ENCODE measurements at places on chromosomes 5 and 9. TPM values are rescaled to one million over a fixed set of nuclear protein-coding genes. Genes with fewer than 3 reads are reported as not detected.

DNA sequence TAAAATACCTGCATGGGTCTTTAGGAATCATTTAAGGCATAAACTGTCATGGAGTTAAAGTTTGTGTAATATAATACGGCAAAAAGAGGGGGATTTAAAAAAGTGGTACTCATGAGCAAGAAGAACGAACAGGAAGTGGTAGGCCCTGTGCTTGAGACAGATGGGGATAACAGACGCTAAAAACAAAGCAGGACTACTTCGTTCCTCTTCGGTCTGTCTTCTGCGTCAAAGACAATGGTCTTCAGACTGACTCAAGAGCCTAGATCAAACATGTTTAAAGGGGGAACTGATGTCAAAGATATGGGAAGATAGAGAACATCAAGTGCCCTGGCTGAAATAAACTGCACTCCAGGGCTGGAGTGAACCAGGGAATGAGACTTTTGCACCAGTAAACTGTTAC lies 59.8 kb upstream of the RFX3 start:
- H3K27me3 ChIP-seq: no peaks in the 10 kb centered on the region
- no peaks in the 10 kb centered on the region for H3K36me3 ChIP-seq
- no peak overlapping the region for H3K27ac ChIP-seq
- H3K4me3 ChIP-seq: no peak overlapping the region
- no peaks in the 10 kb centered on the region for H3K4me1 ChIP-seq

DNA sequence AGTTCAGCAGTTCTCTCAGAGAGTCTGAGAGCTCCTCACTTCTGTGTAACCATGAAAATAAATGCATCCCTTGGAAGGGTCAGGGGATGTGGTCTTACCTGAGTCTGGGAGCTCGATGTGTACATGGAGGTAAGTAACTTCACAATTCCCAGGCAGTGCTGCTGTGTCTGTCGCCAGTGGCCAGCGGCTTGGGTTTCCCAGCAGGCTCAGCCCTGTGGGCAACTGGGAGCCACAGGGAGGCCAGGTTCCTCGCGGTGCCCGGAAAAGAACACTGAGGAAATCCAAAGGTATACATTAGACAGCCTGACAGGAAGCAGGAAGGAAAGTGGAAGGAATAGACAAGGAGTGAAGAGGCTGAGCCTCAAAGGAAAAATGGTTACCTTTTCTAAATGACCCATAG lies 62.2 kb downstream of the OSTF1 start:
- no peaks in the 10 kb centered on the region for H3K4me1 ChIP-seq
- H3K27me3 ChIP-seq: no peaks in the 10 kb centered on the region

- no peaks in the 10 kb centered on the region for H3K36me3 ChIP-seq
- no peak overlapping the region for H3K27ac ChIP-seq
- H3K4me3 ChIP-seq: no peak overlapping the region
- H3K27me3 ChIP-seq: no peaks in the 10 kb centered on the region
Observed at GRCh38 chr9:69964446-69964845, 79.2 kb upstream of the MAMDC2 start.

DNA sequence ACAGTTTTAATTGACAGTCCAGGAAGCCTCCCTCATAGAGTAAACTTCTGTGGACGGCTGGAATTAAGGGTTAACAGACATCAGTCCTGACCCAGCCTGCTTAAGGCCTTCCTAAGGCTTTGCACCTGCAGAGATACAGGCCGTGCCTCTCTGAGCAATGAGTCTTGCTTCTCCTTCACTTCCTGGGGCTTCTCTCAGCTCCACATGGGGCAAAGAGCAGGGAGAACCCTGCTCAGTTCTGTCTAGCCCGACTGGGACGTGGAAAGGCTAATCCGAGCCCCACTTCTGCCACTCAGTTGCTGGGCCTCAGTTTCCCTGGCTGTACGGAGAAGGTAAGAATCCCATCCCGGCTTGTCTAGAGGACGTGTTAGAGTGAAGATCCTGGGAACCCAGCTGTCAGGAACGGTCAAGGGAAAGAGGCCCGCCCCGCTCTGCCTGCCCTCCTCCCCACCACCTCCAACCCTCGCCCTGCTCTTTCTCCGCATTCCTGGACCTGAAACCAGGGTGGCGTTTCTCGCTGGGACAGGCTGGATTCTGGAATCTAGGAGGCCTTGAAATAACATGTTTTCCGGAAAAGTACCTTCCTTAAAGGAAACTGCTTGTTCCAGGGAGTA lies 6.5 kb downstream of the SPAAR start:
- no peaks in the 10 kb centered on the region for H3K27me3 ChIP-seq
- H3K27ac ChIP-seq: peak overlapping the region; percentile 77
- DNase-seq: no peak

DNA sequence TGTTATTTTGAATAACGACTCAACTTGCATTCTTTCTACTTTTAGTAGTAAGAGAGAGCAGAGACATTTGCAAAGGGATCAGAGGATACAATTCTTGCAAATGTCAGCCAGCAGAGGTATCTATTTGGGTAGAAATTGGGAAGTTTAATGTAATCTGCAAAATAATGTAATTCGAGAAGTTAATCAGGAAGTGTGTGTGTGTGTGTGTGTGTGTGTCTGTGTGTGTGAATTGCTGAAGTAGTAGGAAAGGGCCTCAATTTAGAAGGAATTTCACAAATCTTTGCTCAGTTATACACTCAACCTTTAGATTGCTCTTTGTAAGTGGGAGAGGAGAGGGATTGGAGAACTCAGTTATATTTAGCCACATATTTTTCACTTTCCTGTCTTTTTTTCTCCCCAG lies 11.0 kb upstream of the IFNA1 start:
- no peak overlapping the region for H3K4me3 ChIP-seq
- no peaks in the 10 kb centered on the region for H3K36me3 ChIP-seq
- no peak for DNase-seq
- H3K4me1 ChIP-seq: no peaks in the 10 kb centered on the region
- H3K27me3 ChIP-seq: no peaks in the 10 kb centered on the region

DNA sequence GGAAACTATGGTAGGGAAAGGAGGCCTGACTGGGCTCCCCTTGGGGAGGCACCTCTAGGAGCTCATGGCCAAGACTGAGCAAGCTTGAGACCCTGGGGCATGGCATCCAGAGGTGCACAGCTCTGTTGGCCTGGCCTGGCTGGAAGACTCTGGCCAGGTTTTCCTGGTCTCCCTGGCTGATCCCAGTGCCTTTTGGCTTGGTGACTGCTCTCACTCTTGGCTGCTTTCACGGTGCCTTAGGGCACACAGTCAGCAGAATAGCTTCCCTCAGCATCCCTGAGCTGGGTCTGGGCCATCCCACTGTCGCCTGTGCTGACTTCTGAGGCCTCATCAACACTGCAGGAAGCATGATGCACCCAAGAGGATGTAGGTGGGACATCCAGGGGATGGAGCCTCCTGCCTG lies 13.4 kb upstream of the DELE1 start:
- H3K27ac ChIP-seq: no peak overlapping the region
- DNase-seq: no peak

DNA sequence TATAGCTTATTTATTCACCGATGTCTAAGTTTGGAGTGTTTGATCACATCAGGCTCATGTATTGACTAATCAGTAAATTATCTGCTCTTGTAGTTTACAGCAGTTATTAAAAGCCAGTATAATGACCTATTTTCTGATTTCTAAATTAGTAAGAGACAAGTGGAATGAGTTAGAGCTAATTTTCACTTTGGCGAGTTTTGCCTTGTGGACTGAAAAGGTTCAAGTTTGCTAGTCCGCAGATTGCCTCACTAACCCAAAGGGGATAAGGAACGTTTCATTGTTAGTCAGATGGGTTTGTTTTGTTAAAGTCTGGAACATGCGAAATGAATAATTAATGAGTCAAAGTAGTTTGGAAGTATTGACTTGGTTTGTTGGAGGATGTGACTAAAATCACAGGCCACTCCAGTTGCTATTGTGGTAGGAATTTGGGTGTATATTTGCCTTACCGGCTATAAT lies 40.1 kb downstream of the SMARCA2 start:
- no peaks in the 10 kb centered on the region for H3K4me1 ChIP-seq
- H3K4me3 ChIP-seq: no peak overlapping the region
- H3K36me3 ChIP-seq: no peaks in the 10 kb centered on the region
- no peak for DNase-seq
- H3K27ac ChIP-seq: no peak overlapping the region

DNA sequence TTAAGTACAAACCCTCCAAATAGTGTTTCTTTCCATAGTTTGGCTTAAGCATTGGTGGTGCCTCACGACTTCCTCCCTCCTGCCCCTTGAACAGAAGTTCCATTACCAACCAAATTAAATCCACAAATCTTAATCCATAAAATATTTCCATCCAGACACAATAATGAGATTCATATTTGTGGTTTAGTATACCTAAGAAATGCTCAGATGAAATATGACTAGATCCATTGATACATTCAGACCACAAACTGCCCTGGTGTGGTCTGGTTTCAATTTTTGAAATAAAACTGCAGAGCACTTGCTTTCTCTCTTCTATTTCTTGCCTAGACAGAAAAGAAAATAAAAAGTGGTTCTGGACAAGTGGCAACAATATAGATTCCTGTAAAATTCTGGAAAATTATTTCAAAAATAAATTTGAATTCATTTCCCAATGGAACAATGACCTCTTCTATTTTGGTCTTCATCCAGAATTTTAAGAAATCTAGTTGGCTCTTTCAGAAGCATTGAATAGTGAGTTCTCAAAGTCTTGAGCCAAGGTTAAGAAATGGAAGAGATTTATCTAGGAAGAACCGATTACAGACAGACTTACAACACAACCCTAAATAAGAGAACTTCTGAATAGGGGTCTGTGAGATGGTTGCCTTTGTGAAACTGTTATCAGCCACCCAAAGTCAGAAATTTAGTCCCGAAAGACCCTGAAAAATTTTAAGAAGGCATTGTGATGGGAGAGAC lies 14.0 kb downstream of the TNC start:
- no peaks in the 10 kb centered on the region for H3K27me3 ChIP-seq
- no peak overlapping the region for H3K4me3 ChIP-seq
- DNase-seq: no peak
- H3K27ac ChIP-seq: no peak overlapping the region

DNA sequence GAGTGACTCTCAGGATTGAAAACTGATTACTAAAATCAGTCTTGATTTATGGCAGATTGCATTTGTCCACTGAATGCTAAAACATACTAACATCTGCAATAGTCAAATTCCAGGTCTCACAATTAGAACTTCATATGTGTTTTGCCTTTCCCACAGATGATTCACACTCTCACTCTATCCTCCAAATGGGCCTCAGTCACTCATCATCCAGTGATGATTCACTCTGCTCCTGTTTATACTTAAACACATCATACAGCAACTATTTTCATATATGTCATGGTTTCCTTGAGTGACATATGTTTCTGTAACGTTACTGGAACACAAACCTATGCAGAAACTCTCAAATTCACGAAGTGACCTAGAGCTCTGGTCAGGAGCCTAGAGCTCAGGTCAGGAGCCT lies 512.9 kb downstream of the HINT1 start:
- no peaks in the 10 kb centered on the region for H3K36me3 ChIP-seq
- no peaks in the 10 kb centered on the region for H3K4me1 ChIP-seq
- no peak overlapping the region for H3K27ac ChIP-seq

DNA sequence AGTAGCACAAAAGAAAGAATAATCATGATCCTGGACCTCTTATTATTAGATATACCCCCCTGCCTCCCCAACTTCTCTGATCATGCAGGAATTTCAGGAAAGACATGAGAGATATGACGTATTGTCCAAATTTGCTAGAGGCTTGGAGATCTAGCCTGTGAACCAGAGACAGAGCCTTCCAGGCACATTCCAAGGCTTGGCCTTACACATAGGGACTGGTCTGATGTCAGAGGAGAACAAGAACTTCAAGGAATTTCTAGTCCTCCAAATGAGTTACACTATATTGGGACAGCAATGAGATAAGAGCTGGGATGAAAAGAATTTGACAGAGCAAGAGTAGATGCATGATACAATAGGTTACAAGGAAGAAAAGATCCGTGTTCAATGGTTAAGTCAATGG lies 67.0 kb downstream of the MCTP1 start:
- no peaks in the 10 kb centered on the region for H3K27me3 ChIP-seq
- H3K4me1 ChIP-seq: no peaks in the 10 kb centered on the region

DNA sequence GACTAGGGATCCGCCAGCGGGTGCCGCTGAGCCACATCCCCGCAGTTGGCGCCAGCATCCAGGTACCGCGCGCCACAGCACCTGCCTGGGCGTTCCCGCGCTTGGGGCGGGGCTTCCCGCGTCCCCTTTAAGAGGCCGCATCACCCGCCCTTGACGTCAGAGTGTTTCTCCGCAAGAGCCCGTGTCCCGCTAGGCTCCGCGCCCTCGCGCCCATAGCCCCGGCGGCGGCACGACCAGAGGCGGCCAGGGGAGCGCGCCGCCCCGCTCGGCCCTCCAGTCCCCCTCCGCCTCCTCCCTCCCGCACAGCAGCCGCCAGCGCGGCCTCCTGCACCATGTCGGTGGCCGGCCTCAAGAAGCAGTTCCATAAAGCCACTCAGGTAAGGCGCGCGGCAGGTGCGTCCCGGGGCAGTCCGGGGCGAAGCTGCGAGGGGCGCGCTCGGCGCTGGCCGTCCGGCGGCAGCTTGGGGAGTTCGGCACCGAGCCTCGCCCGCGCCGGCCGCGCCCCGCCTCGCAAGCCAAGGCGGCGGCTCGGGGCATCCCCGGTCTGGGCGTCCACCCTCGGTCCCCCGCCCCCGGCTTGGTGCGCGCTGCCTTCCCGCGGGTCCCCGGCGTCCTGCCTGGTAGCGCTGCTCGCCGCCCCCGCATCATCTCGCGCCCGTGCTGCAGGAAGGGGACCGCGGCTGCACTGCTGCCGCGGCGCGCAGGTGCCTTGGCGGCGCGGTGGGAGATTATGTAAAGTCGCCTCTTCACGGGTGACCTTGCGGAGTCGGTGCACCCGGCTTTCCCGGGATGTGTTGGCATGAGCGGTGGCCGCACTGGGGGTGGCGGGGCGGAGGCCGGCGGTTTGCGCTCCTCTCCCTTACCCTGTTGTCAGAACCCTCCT lies at the start of gene SH3GL2:
Gene SH3GL2, plus strand, starts transcription at position 156 of the 883 bp plus-strand sequence.
- H3K27ac ChIP-seq: no peak within 1 kb of the TSS
- peak; percentile 18 for DNase-seq
- no peaks in the 10 kb centered on the region for H3K36me3 ChIP-seq
- H3K27me3 ChIP-seq: peaks cover 9% of the 10 kb centered on the region
- no peaks in the 10 kb centered on the region for H3K4me1 ChIP-seq

- peak overlapping the region; percentile 17 for H3K27ac ChIP-seq
- H3K36me3 ChIP-seq: no peaks in the 10 kb centered on the region
Observed at GRCh38 chr9:18798508-18799290, 234.3 kb downstream of the SAXO1 start.

DNA sequence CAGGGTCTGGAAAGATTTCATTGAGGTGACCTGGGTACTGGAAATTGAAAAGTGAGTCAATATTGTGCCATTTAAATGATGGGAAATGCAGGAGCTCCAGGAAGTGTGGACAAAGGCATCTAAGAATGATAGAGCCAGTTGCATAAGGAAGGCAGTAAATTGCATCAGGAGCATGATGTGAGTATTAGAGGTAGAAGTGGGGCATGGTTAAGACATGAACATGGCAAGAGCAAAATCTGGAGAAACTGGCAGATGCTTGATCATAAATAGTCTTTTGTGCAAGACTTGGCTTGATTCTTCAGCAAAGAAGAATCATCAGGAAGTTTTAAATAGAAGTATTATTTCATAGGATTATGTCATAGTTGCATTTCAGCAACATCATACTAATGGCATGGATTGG lies 157.4 kb upstream of the PUM3 start:
- H3K27ac ChIP-seq: no peak overlapping the region
- H3K27me3 ChIP-seq: no peaks in the 10 kb centered on the region
- H3K36me3 ChIP-seq: no peaks in the 10 kb centered on the region

INSL6 gene
- total RNA-seq: not detected

IFNB1 gene
- total RNA-seq: not detected

LECT2 gene
- not detected for total RNA-seq
